ENCODE measurements at places on chromosomes 11 and 22.

DNA sequence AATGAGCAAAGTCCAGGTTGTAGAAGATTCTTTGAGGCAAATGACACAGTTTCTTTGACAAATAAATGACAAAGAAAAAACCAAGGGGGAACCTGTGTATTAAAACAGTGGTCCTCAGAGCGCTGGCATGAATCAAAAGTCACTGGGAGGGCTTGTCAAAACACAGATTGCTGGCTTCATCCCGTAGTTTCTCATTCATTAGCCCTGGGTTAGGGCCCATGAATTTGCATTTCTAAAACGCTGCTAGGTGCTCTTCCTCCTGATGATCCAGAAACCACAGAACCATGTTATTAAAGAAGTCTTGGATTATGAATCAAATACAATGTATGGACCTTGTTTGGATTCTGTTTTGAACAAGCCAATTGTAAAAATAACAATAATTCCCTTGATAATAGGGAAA, 92.7 kb downstream of the YAP1 start:
- no peak for DNase-seq

DNA sequence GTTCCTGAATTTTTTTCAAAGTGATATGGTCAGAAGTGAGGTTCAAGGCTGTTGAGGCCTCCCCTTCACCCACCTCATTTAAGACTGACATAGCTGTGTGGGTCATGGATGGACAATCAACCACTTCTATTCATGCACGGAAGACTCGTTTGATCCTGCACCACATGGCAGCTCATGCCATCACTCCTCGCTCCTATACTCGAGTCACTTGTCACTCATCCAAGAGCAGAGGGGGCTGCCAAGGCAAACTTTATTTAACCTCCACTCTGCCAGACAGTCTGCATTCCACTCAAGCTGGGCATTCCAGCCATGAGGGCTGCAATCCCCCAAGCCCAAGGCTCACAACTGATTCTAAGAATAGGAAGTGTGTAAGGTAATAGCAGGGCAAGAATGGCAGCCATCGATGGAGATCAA, 34.1 kb downstream of the SNX19 start:
- no peak for DNase-seq

GRCh38 chr22:30327864-30328345, 1.2 kb upstream of the TBC1D10A start:
- DNase-seq, result no peak

- no peak for DNase-seq
These were observed 15.9 kb downstream of the FBLN1 start for GRCh38 chr22:45518580-45518991.

DNA sequence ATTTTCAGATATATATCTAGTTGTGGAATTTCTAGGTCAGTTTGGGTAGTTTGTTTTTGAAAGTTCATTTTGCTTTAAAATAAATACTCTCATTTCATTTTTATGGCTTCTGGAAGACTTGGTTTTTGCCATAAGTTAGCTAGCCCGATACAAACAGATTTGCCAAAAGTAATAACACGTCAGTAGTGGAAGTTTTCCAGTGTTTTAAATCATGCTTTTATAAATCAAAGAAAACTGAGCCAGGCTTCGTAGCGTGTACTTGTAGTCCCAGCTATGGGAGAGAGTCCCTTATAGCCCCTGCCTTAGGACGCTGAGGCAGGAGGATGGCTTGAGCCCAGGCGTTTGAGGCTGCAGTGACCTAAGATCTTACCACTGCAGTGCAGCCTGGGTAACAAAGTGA, 21.7 kb upstream of the MICALL1 start:
- no peak for DNase-seq

- DNase-seq, result no peak
These were observed 32.1 kb downstream of the UQCR10 start for GRCh38 chr22:29799217-29799680.

DNA sequence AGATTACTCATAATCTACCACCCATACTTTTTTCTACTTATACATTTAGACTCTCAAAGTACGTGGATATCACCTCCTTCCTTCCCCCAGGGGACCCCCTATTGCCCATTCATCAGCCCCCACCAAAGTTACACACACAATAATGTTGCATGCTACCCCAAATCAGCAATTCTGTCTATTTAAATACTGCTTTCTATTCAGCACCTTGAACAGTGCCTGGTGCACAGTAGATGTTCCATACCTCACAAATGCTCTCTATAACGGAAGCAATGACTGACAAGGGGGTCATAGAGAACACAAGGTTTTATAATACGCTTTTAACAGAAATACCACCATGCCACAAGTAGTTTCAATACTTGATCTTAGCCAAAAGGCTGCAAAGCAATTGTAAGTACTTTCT, 370.7 kb downstream of the MIAT start:
- DNase-seq, result no peak

DNA sequence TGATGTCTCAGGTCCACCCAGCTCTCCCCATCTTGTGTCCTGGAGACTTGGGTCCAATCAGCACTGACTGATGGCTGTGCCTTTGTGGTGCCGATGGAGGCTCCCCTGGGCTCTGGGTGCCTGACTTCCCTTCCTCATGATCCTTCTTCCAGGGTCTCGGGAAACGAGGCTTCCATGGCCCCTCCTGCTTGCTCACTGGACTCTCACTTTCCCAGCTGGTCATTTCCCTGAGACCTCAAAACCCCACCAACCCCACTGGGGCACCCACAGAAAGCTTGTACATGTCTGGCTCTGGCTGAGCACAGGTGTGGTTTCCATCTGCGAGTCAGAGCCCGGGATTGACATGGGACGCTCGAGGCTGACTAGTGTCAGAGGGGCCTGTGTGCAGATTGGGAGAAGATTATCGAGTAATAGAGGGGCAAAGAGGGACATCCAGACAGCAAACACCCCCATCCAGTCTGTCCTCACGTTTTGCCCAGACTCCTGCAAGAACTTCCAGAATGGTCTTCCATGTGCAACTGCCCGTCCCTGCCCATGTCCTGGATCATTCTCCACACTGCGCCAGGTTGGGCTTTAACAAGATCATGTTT, 15.1 kb downstream of the APOL1 start:
- DNase-seq, result peak; percentile 48

DNA sequence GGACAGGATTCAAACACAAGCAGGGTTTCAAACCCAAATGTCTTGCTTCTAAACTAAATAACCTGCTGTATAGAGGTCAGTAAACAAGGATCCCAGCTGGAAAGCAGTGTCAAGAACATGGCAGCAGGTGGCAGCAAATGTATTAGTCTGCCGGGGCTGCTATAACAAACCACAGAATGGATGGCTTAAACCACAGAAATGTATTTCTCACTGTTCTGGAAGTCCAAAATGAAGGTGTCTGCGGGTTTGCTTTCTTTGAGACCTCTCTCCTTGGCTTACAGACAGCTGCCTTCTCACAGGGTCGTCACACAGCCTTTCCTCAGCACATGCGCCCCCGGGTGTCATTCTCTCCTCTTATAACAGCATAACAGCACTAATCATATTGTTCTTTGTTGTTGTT, 65.1 kb upstream of the LRRC55 start:
- no peak for DNase-seq

- DNase-seq, result no peak
These were observed 103.6 kb upstream of the ANO1 start for GRCh38 chr11:69974528-69974927.

- DNase-seq, result no peak
These were observed 838 bp downstream of the FKBP2 start for GRCh38 chr11:64241491-64242374.

- DNase-seq, result no peak
These were observed 110.9 kb upstream of the PITPNB start for GRCh38 chr22:28029956-28030355.

GRCh38 chr11:121654843-121655536, 202.2 kb upstream of the SORL1-AS1 start:
- no peak for DNase-seq

DNA sequence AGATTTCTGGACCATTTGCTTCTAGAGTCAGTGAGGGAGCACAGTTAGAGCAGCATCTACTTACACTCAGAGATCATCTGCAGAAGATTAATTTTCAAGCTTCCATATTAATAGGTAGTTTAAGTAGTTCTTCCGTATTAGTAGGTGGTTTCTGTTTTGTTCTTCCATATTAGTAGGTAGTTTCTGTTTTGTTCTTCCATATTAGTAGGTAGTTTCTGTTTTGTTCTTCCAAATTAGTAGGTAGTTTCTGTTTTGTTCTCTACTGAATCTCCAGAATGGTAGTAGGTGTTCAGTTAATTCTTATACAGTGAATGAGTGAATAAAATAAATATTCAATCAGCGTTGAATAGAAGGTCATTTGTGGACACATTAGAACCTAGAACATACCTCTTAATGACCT, 175.7 kb downstream of the TMEM135 start:
- no peak for DNase-seq

- peak; percentile 84 for DNase-seq
These were observed 3.1 kb downstream of the ILK start for GRCh38 chr11:6606471-6607189.

DNA sequence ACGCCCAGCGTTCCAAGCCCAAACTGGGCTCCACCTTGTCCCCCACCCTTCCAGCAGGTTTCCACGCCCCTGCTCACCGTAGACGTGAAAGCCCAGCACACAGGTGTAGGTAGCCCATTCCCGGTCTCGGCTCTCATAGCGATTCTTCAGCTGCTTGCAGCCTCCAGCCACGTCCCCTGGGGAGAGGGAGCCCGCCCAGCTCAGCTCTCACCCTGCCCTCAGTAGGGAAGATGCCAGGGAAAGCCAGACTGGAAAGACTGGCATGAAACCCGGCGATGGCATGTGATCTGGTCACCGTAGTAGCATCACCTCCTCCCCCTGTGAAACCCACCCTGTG, 1.4 kb upstream of the MTA2 start:
- DNase-seq, result no peak

All from activated effector memory CD4-positive, alpha-beta T cell treated with anti-CD3 and anti-CD28 coated beads, Interleukin-2, amount 50 U/mL, for 16 hours (primary cell).